ENCODE measurements at places on chromosomes 7 and 10.

GRCh38 chr10:107728807-107729206 is 564.3 kb upstream of the SORCS1 start:
- no peak for DNase-seq

DNA sequence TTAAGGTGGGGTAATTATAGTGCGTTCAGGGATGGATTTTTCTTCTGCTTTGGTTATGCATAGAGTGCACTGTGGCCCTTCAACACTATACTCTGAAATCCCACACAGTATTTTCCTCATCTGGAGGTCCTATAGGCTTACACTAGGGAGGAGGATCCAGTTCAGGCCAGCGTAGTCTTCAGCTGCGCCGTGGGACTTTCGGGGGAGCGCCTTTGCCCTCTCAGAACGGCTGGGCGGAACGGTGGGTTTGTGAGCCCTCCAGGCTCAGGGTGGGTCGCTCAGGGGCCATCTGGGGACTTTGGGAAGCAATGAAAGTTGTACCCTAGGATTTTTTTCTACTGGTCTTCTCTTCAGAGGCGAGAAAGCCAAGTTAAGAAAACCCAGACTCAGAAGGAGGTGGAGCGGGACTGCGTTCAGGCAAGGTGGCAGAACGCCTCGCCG is 652 bp upstream of the VPS26A start:
- DNase-seq: no peak

- no peak for DNase-seq
Observed at GRCh38 chr10:944034-944831, 12.7 kb upstream of the LARP4B start.

DNA sequence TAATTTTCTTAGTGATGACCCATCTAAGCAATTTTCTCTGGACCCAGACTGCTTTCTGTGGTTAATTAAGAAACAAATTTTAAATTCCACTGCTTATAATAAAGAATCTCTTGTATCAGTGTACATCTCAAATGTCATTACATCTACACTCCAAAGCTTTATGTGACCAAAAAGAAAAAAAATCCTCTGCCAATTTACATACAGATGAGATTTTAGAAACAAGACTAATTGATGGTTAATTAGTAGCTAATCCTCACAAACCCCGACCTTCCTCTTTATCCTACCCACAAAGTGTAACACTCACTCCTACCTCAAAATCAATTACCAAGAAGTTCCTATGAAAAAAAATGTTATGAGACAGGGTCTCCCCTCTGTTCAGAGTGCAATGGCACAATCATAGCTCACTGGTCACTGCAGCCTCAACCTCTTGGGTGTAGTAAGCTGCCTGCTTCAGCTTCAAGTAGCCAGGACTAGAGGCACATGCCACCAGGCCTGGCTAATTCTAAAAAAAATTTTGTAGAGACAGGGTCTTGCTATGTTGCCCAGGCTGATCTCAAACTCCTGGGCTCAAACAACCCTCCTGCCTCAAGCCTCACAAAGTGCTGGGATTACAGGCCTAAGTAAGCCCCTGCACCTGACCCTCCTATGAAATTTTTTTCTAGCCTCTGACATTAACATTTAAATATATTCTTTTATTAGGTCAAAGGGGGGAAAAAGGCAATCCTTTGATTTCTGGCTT is 14.8 kb downstream of the KIF5B start:
- no peak for DNase-seq

DNA sequence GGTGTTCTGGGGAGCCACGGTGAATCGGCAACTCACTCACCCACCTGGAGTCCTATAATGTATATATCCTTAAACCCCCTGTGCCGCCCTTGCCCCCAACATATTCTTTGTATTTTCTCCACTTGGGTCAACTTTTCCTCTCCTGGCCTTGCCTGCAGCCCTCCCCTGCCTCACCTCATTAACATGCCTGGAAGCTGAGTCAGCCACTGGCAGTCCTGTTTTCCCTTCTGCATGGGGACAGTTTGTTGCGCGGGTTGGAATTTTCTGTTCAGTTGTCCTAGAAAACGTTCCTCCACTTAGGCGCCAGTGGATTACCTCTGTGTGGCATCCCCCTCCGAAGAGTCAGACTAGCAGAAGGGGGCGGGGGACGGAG is 97.4 kb downstream of the C10orf105 start:
- DNase-seq: no peak

GRCh38 chr7:157830331-157830730 is 493.5 kb downstream of the DNAJB6 start:
- DNase-seq: no peak

GRCh38 chr7:16493266-16493665 is 27.7 kb upstream of the SOSTDC1 start:
- DNase-seq: no peak

DNA sequence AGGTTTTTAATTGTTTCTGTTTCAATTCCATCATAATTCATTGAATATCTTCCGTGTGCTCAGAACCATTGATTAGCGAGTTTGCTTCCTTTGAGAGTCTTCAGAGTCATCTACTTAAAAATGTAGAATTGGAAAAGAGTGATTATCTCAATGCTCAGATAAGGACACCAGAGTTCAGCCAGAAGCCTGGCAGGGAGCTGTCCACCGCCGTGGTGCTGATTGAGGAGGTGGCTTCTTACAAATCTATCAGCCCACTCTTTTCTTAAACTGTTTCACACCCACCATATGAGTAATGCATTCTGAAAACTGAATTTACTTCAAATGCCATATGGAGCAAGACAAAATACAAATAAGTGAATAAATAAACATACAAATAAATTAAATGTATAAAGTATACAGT is 79.3 kb downstream of the INSYN2A start:
- DNase-seq: peak; percentile 36

DNA sequence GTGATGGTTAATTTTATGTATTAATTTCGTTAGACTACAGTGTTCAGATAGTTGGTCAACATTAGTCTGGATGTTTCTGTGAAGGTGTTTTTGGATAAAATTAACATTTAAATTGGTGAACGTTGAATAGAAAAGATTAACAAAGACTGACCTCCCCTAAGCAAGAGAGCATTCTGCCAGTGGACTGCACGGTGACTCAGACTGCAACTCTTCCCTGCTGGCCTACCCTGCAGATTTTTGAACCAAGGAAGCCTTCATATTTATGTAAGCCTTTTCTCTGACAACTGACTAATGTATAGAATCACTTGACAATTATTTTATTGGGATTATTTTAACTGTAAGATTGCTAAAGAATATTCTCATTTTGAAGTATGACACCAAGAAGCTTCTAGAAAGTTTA is 7.9 kb upstream of the ZNF248 start:
- DNase-seq: no peak

- no peak for DNase-seq
Observed at GRCh38 chr10:61529208-61529607, 76.0 kb upstream of the TMEM26 start.

DNA sequence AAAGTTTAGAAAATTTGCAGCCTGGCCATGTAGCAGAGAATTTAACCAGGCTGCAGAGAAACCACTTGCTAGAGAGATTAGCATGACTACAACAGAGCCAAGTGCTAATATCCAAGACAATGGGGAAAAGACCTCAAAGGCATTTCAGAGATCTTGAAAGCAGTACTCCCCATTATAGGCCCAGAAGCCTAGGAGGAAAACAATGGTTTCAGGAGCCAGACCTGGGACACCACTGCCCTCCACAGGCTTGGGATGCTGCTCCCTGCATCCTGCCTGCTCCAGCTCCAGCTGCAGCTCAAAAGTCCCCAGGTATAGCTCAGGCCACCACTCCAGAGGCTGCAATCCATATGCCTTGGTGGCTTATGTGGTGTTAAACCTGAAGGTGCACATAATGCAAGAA is 101.5 kb upstream of the TMEM72 start:
- no peak for DNase-seq

- no peak for DNase-seq
Observed at GRCh38 chr10:73865459-73866442, 8.6 kb downstream of the CAMK2G start.

DNA sequence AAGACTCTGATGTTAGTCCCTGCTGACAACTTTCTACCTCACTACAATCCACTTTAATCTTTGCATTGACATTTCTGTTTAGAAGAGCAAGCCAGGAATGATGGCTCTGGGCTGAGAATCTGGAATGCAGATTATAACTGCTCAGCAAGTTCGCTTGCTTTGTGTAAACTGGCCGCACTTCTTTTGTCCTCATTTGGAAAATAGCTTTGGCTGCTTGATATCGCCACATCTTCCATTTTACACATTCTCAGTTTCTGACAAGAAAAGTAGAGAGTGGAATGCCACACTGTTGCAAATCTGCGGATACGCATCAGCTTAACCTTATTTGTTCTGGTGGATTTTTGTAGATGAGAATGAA is 429.8 kb downstream of the KCNMA1 start:
- no peak for DNase-seq

DNA sequence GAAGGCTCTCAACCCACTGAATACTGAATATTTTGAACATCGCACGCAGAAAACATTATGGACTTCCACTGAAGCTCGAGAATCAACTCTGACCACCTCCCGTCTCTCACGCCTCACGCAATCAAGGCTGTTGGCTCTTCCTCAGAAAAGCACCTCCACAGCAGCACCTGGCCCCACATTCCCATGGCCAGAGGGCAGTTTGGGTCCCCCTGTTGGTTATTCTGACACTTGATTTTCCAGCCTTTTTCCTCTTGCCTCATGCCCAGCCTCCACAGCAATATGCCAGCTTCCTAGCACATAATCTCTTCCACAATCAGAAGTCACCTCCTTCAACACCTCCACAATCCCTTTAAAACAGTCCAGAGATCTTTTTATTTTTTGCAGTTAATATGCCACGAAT is 55.9 kb downstream of the SVOPL start:
- no peak for DNase-seq

GRCh38 chr10:13092291-13093102 is 7.5 kb upstream of the OPTN start:
- DNase-seq: no peak

- DNase-seq: no peak
Observed at GRCh38 chr7:936386-937054, 18.0 kb downstream of the ADAP1 start.

- DNase-seq: no peak
Observed at GRCh38 chr7:95470452-95470851, 15.3 kb upstream of the ASB4 start.

DNA sequence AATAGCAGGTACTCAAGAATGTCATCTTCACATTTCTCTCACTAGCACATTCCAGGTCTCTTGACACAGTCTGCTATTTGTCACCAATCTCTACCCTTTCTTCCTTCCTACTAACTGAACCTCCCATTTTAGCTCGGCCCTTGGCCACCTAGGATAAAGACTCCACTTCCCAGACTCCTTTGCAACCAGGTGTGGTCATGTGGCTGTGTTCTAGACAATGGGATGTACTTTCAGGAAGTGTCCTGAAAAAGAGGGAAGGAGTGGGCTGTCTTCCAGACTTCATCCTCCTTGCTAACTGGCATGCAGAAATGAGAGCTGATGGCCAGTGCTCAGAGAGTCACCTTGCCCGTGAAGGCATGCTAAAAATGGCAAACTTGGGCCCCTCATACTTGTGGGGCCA is 139.2 kb downstream of the AMPH start:
- DNase-seq: no peak

- no peak for DNase-seq
Observed at GRCh38 chr7:83359108-83359507, 196.4 kb upstream of the PCLO start.

DNA sequence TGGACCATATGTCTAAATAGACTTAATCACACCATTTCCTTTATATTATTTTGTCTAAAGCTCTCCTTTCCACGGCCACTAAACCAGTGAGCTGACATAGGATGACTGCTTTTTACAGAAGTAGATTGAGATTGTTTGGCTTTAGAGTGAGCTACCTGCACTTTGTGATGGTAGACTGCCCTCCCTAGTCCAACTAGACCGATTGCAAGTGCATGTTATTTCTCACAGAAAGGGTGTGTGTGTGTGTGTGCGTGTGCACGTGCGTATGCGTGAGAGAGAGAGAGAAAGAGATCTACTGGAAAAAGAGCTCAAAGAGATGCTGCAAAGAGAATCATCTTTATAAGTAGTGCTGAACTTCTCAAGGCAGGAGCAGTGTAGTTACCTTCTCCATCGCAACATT is 60.7 kb downstream of the VCL start:
- no peak for DNase-seq

DNA sequence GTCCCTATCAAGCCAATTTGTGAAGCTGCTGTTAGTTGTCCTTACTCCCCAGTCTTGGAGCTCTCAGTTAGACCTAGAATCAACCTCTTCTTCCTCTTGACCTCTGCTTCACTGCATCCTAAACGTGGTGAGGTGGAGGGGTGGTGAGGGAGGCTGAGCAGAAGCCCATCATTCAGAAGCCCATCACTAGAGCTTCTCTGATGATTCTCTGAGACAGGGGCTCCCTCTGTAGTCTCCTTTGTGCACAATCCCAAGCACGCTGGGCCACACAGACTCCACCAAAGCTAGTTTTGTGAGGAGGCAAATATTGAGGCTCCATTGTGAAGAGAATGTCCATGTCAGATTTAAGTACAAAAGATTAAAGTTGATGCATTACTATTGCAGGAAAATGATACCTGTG is 163.8 kb upstream of the PRSS1 start:
- no peak for DNase-seq

DNA sequence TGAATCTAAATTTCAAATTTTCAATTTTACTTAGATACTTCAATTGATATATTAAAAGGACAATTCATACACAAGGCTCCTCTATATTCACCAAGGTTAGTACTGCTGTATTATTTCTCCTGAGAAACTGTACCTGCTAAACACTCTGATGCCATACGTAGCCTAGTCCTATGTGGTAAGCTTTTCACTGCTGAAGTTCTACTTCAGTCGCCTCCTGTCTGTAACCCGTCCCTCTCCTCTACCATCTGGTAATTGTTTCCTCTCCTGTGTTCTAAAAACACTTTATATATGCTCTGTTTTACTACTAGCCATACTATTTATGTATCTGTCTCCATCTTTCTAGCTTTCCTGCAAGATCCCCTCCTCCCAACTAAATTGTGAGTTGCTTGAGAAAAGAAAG is 20.2 kb downstream of the PDZD8 start:
- no peak for DNase-seq

- no peak for DNase-seq
Observed at GRCh38 chr7:985915-986741, 3.1 kb downstream of the CYP2W1 start.

DNA sequence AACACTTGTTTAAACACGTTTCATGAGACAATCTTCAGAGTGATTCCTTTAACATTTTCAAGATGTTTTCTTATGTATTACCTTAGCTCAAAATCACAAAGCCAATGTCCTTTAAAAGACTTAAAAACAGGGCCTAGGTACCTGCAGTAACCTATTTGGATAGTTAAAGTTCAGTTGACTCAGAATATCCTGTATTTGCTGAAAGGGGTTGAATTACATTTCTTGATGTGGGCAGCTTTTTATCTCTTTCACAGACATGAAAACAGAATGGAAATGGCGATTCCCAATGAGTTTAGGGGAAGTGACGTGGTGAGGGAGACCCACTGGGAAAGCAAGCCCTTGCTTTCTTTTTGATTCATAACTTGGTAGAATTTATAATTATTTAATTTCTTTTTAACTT is 324.4 kb upstream of the AOAH start:
- DNase-seq: no peak

DNA sequence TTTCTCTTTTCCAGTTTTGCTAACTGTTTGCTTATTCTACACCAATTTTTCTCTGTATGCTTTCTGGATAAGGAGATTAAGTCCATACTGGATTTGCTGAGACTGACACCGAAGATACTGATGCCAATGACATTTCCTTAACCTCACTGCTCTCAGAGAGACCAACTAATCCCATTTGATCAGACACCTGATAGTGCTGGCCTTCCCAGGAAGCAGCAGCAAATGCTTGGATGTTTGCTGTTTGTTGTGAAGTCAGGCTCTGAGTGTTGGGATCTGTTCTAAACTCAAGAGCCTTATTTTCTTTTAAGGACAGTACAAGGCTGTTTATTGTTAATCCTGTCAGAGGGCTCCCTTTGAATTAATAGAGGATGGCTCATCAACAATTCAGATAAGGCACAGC is 143.3 kb downstream of the ANK3 start:
- DNase-seq: no peak
